ENCODE measurements at places on chromosomes 2 and 18.

DNA sequence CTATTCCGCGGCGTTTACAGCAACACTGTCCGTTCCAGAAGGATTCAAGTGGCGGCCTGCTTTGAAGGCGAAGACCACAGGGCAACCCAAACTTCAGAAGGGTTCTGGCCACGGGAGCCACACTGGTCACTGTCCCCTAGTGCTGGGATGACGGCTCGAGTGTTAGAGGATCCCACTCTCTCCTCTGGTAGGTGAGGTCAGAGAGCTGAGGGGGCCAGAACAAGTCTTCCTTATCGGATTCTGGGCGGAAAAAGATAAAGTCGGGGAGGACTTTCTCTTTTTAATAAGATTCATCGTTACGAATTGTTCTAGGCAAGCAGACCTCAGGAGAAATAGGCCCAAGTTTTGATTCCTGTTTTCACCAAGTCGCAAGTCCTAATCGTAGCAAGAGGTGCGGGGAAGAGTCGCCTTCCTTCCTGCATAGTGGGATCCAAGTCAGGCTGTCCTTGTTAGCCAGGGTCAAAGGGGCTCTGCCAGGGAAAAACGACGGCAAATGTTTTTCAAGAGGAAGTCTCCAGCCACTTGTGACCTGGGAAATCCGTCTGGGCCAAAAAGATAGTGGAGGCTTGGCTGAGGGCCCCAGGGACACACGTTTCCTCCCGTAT is 864 bp upstream of the MYL12A start:
- no peak for DNase-seq

DNA sequence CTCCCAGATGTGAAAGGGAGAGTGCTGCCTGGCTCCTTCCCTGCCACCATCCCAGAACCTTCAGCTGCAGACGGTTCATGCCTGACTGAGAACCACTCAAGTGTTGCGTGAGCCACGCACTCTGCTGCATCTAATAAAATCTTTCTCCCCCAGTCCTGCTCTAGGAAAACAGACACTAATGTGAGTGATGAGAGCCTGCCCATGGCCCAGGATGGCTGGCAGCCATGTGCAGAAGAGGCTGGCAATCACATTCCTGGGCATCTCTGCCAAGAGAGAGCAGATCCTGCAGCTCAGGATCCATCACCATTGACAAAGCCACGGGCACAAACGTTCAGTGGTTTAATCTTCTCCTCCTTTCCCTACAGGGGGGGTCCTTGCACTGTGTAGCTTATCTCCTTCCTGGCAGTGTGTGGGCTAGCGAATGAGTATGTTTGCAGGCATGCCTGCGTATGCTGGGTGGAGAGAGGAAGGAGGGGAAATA is 477.5 kb downstream of the SLC4A3 start:
- DNase-seq = no peak

DNA sequence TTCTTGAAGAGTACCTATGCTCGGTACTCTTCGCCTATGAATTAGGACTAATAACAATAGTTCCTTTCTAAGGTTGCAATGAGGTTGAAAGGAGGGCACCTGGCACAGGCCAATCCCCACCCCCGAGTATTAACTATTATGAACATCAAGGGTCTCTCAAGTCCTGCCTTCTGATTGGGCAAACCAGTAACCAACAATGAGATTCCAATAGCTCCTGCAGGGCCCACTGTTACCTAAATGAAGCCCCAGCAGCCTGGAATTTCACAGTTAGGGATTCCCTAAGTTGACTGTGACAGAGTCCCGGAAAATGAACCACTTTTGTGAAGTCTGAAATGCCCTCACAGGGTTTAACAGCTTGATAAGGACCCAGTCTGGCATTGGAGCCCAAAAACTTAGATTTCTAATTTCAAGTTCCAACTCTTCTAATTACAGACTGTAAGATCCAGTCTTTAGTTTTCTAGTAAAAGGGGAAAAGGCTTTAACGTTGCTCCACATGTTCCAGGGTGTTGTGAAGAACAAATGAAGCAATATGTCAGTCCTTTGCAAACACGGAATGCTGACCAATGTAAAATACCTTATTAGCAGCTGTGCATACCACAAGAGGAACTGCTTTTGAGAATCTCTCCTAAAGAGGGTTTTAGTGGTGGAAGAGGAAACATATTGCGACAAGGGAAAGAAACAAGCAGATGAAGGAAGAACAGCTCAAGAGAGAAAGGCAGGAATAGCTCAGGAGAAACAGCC is 277.7 kb upstream of the MAP2 start:
- no peak for DNase-seq

DNA sequence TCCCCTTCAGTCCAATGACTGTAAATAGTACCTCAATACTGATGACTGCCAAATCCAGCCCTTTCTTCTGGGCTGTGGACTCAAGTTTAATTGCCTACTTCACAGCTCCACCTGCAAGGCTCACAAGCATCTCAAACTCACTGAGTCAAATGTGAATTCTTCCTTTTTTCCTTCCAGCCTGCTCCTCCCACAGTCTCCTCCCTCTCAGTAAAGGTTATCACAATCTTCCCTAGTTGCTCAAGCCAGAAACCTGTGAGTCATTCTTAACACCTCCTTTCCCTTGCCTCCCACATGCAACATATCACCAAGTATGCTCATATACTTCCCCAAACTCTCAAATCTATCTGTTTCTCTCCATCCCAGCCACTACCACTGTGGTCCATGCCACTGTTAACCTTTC is 3.7 kb upstream of the MFSD6 start:
- DNase-seq = no peak

- DNase-seq = no peak
Measured at GRCh38 chr2:584863-585823, 92.1 kb downstream of the TMEM18 start.
